Activated CD4-positive, alpha-beta T cell treated with anti-CD3 and anti-CD28 coated beads for 24 hours (primary cell): ENCODE measurements at places on chromosomes 3 and 15.

GRCh38 chr3:195616681-195617080 is 32.9 kb upstream of the APOD start:
- DNase-seq = no peak

- no peak for DNase-seq
Observed at GRCh38 chr3:197298945-197299854, 788 bp upstream of the DLG1 start.

DNA sequence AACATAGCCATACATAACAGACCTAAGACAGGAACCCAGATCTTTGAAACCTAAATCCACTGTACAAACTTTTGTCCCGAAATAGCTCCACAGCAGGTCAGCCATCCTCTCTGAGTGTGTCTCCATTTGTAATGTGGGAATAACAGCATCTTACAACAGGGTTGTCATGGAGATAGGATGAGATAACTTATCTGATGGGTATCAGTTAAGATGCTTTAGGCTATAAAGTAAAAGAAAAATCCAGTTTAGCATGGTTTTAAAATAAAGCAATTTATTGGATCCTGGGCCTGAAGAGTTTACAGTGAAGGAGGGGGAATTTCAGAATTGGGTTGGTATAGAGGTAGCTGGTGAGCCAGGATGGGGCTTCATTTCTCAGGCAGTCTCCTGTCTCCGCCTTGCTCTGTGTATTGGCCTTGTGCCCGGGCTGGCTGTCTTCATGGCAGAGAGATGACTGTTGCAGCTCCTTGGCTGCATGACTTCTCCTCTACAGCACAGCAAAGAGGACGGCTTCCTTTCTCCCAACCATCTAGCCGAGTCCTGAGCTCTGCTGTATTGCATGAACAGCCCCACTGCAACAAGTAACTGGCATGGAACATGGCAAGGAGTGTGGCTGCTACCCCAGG is 131.9 kb upstream of the PROK2 start:
- DNase-seq = no peak

DNA sequence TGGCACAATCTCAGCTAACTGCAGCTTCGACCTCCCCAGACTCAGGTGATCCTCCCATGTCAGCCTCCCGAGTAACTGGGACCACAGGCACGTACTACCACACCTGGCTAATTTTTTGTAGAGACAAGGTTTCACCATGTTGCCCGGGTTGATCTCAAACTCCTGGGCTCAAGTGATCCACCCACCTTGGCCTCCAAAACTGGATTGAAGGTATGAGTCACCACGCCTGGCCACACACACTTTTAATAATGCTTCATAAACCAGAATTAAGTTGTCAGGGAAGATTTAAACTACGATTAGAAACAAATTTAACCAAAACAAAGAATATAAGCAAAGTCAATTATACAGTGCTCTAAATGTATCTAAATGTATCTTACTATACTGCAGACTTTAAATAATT is 87.5 kb downstream of the LRRFIP2 start:
- DNase-seq = no peak
